ENCODE measurements at places on chromosomes 6 and 20.

- DNase-seq, result no peak
These were observed 1.5 kb downstream of the SOX18 start for GRCh38 chr20:64047968-64048401.

- peak; percentile 2 for DNase-seq
These were observed 243.4 kb downstream of the TRDN start for GRCh38 chr6:123393331-123393730.

- no peak for DNase-seq
These were observed 19.4 kb downstream of the C6orf15 start for GRCh38 chr6:31092769-31093505.

GRCh38 chr6:961407-961960, 268.5 kb upstream of the EXOC2 start:
- DNase-seq, result no peak

DNA sequence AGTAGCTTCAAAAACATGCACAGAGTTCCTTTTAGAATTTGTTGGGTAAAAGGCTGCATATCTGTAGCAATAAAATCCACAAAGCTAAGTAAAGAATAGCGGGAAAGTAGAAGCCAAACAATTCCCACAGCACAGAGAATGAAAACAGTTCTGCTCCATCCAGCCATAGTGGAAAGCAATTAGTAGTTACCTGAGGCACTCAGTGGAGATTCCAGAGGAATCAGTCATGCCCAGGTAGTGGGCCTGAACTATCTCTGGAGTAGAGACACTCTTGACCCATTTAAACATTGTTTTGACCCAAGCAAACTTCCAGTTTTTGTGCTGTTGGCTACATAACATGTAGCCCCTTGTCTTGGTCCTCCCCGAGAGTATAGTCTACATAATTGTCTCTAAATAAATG, 559.5 kb upstream of the PTCHD4 start:
- DNase-seq, result no peak

GRCh38 chr6:89008001-89008814, 44.8 kb upstream of the RNGTT start:
- DNase-seq, result no peak

DNA sequence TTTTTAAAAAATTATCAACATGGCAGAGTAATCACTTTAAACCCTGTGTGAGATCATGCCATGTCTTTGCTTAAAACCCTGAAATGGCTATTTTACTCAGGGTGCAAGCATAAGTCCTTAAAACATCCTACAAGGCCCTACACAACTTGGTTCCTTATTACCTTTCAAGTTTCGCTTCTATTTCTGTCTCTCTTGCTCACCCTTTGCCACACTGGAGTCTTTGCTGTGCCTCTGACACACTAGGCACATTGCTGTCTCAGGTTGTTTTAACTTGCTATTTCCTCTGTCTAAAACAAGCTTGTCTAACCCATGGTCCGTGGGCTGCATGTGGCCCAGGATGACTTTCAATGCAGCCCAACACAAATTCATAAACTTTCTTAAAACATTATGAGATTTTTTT, 55.6 kb downstream of the KIAA0408 start:
- DNase-seq, result no peak

GRCh38 chr6:161462148-161462547, 188.3 kb upstream of the AGPAT4 start:
- no peak for DNase-seq

- no peak for DNase-seq
These were observed 45.6 kb upstream of the SLC22A1 start for GRCh38 chr6:160076009-160076408.

- no peak for DNase-seq
These were observed 60.1 kb downstream of the SEL1L2 start for GRCh38 chr20:13930281-13930680.

DNA sequence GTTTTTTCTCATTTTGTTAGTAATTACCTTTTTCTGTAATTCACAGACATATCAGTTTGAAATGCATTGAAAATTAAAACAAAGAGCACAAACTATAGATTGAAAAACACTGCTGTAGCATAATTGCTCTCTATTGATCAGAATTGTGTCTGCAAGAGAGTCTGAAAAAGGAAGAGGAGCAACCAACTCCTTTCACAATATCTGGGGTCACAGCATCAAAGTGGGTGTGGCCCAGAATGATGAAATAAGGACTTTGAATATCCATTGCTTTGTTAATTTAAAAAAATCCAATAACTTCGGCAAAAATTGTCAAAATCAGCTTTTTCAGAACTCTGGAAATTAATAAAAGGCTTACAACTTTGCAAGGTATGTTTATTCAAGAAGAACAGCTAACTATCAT, 99.2 kb downstream of the MYLK4 start:
- DNase-seq, result no peak

GRCh38 chr20:43584448-43585136, 6.1 kb upstream of the IFT52 start:
- no peak for DNase-seq

DNA sequence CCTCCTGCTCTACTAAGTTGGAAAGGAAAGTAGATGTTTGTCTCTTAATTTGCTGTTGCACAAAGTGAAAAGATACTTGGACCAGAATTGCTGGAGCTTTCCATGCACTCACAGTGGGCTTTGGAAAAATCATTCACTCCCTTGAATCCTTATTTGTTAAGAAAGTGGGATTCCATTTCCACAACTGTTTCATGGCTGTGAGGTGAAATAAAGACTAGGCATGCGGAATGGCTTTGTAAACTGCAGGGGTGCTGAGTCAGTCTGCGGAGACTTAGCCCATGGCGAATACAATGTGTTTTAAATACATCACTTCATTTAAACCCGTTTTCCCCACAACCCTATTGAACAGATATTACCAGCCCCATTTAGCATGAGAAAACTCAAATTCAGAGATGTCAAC, 36.8 kb upstream of the CLDN20 start:
- DNase-seq, result no peak

GRCh38 chr6:40251637-40252300, 317.5 kb upstream of the MOCS1 start:
- DNase-seq, result no peak

DNA sequence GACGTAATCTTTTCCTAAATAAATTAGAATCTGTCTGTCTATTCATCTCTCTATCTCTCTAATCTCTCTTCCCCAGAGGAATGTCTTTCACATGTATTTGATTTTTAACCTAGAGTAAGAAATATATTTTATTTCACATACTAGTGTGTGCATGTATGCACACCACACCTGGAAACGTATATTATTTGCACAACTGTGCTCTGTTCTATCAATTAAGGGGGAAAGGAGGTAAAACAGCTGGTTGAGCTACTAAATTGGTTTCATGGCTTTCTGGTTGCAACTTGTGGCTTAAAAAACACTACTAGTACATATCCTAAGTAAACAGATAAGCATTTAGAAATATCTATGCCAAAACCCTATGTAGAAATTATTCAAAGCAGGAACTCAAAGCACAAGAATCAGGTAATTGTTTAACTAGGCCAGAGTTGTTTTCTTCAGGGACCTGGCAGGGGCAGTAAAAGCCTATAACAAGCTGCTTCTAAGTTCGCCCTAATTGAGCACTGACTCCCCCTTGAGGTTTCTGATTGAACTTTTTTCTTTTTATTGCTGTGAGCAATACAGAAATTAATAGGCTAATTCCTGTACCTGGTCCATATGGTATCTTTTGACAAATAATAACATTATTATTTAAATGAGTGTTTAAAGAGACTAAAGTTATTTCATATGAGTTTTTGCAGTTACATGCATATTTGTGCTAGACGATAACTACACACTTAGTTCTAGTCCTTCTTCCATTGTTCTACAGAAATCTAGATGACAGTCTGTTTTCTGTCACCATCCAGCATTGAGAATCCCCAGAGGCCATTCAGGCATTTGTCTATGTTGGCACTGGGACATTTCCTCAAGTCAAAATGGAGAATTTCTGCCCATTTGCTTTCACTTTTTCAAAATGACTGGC, 88.6 kb downstream of the MCHR2 start:
- DNase-seq, result no peak

DNA sequence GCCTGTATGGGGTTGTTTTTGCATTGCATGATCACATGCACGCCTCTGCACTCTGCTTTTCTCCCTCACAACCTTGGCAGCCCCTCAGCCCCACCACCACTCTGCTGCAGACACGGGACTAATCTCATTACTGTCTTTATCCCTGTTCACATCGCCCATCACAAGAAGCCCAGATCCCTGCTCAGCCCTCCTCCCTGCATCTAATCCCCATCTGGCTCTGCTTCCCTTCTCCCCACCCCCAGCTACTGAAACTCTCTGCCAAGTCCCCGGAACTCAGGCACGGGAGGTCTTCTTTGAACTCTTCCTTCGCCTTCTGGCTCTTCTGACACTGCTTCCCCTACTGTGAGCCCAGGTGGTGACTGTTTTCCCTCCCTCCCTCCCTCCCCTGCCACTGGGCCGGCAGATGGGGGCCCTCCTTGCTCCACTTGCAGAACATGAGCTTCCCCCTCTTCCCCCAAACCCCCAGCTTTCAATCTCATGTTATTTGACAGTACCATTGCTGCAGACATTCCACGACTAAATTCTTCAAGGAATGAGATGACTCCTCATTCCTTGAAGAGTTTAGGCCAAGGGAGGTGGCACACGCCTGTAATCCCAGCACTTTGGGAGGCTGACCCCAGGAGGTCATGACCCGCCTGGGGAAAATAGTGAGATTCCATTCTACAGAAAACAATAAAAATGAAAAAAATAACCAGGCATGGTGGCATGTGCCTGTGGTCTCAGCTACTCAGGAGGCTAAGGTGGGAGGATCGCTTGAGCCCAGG, 21.9 kb upstream of the TULP1 start:
- DNase-seq, result peak; percentile 64

- DNase-seq, result no peak
These were observed 214.5 kb upstream of the TENT5A start for GRCh38 chr6:81966968-81967367.

DNA sequence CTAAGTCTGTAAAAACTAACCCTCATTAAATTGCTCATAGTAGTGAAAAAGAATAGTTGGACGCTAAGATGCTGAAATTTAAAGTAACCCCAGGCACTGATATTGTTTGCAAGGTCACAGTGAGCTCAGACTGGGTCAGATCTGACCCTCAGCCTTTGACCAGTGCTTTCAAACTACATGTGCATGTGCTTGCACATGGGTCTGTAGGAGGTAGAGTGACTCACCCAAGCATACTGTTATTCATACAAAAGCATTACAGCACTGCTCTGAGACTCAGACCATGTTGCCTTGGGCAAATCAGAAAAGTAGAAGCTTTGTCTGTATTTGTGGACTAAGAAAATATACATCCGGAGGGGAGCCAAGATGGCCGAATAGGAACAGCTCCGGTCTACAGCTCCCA, 326.4 kb upstream of the MARCKS start:
- no peak for DNase-seq

GRCh38 chr6:116530436-116530835, 15.0 kb downstream of the TRAPPC3L start:
- no peak for DNase-seq

GRCh38 chr6:157513004-157513603, 132.1 kb downstream of the ZDHHC14 start:
- no peak for DNase-seq

- no peak for DNase-seq
These were observed 42.8 kb downstream of the SLC35B3 start for GRCh38 chr6:8392569-8392968.

DNA sequence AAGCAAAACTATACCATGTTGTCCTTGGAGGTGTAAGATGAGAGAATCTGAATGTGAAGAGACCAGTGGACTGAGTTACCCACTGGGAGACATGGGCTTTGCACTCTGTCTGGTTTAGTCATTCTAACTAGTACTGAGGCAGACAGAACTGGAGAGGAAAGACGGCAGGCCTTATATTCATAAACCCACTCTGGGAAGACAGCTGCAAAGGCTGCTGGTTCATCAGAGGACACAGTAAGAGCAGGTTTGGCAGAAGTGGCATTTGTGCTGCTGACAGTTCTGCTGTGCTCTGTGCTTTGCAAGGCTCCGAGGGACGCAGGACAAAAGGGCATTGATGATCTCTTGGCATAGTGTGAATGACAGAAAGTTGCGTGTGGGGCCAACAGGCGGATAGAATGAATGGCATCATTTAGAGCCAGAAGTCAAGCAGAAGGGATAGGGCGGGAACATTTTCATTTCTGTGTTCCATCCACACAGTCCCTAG, 142.3 kb upstream of the TENT5A start:
- no peak for DNase-seq

- DNase-seq, result no peak
These were observed 28.2 kb downstream of the PDRG1 start for GRCh38 chr20:31923388-31924331.

GRCh38 chr6:82908661-82909060, 157.0 kb downstream of the UBE3D start:
- DNase-seq, result no peak

GRCh38 chr6:162173466-162173865, 554.1 kb downstream of the PRKN start:
- DNase-seq, result no peak

GRCh38 chr6:12608016-12608860, 108.3 kb upstream of the PHACTR1 start:
- no peak for DNase-seq

- DNase-seq, result no peak
These were observed 86.5 kb downstream of the CHD6 start for GRCh38 chr20:41531518-41532275.

- DNase-seq, result no peak
These were observed 70.0 kb downstream of the GFOD1 start for GRCh38 chr6:13417431-13417830.

DNA sequence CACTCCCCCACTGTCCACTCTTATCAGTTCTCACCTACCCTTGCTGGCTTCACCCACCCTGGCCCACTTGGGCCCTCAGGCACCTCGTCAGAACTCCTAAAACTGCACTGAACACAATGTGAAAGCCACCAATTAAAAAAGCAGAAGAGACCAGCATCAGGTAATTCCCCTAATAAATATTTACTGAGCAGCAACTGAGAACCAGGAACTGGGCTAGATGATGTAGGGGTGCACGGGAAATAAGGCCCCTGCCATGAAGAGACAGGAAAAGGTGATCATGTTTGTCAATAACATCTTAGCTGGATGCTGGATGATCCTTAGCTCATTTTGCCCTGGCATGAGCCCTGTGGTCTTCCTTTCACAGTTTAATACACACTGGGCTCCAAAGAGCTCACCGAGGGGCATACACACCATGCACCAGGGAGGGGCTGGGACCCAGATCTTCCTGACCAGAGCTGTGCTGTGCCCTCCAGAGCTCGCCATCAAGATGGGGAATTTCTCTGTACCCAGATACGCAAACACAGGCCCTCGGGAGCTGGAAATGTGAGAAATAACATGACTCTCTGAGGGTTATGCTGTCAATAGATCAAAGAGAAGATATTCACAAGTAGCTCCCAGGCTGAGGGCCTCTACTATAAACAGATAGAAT, 113.6 kb upstream of the SLC22A16 start:
- no peak for DNase-seq

DNA sequence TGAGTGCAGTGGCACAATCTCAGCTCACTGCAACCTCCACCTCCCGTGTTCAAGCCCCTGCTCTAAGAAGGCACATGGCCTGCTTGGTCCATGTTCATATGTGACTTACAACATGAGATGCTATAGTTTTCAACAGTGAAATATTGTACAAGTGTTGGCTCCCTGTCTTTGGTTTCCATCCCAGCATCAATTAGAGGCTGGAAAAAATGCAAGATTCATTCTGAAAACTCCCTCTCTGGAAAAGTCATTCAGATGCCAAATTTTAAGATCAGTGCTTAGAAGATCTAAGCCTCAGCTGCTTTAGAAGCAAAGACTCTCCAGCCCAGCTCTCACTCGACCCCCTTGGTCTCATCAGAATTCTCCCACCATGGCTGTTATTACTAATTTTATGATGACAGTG, 398.9 kb downstream of the KIF16B start:
- peak; percentile 23 for DNase-seq

GRCh38 chr6:1315560-1316386, 3.9 kb downstream of the FOXQ1 start:
- DNase-seq, result no peak
